Prostate gland (tissue), 2 donors: ENCODE measurements at places on chromosomes 6 and 20. TPM values are rescaled to one million over a fixed set of nuclear protein-coding genes. Genes with fewer than 3 reads are reported as not detected.

Gene KHDC1L
- not detected for total RNA-seq

Gene PRR18
- not detected for total RNA-seq

Gene SIRPD
- not detected for total RNA-seq

Gene C6orf163
- total RNA-seq, result 7.4 TPM

- no peak for DNase-seq
These were observed 95.6 kb downstream of the KIF16B start for GRCh38 chr20:16477632-16478031.

GRCh38 chr6:100622907-100623692, 158.4 kb upstream of the SIM1 start:
- no peak for DNase-seq

GRCh38 chr6:125853756-125854155, 63.0 kb downstream of the NCOA7 start:
- no peak for DNase-seq
